ENCODE measurements at places on chromosomes 7 and 10.

DNA sequence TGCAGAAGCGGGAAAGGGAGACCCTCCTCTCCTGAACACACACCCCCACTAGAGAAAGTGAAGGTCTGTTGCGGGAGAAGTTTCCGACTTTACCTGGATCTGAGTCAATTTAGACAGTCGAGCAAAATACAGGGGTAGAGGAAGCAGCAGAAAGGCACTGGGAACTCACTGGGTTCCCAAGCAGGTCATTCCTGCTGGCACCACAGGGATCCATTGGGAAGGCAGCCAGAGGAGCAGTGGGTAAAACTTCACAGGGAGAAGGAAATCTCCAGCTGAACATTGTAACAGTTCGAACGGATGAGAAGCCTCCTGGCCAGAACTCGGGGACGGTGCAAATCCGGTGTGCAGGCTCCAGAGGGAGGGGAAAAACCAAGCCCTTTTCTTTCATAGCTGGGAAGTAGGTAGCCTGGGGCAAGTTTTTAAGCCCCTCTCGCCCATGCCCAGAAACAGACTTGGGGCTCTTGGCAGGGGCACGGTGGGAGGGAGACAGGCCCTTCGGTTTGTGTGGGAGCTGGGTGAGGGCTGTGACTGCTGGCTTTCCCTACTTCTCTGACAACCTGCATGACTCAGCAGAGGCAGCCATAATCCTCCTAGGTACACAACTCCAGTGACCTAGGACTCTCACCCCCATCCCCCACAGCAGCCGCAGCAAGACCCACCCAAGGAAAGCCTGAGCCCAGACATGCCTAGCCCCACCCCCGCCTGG lies 51.9 kb downstream of the DDC start:
- no peak for DNase-seq

DNA sequence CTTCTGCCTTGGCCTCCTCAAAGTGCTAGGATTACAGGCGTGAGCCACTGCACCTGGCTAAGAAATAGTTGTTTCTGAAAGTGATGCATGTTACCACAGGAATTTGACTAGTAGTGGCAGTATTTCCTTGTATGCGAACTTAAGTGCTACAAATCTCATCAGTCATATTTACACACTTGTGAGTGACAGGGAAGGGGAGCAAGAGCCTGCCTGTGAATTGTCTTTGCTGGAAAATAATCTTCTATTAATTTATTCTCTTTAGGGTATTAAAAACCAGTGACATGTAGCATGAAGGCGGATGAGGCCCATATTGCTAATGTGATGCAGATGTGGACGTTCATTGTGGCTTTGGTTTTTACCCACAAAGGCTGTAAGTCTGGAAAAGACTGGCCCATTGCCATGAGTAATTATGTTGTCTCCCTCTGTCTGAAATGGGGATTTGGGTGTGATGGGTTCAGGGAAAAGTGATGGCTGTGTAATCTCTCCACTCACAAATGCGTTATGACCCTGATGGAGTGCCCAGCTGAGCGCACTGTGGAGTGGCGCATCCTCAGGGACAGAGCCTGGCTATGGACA lies 97.6 kb downstream of the CCNY start:
- no peak for DNase-seq

GRCh38 chr10:103231047-103231551 lies 14.6 kb upstream of the RPEL1 start:
- no peak for DNase-seq

GRCh38 chr10:35185260-35186034 lies 58.8 kb downstream of the CREM start:
- DNase-seq, result no peak

DNA sequence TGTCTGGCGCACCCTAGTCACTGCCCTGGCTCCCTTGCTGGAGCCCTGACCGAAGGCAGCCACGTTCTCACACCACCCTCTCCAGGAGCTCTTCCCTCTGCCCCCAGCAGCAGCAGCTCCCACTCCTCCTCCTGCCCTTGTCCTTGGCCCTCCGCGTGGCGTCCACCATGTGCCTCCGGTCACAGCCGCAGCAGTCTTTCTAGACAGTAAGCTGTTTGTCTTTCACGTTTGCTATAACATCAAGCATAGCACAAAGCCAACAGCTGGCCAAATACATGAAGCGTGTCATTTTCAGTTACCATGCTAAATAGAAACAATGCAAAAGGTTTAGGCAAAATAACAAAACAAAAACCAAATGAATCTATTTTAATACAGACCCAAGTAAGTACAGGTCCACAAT lies 3.3 kb downstream of the PITRM1 start:
- DNase-seq, result peak; percentile 22

- DNase-seq, result no peak
Observed at GRCh38 chr7:8284606-8285005, 22.6 kb upstream of the ICA1 start.

DNA sequence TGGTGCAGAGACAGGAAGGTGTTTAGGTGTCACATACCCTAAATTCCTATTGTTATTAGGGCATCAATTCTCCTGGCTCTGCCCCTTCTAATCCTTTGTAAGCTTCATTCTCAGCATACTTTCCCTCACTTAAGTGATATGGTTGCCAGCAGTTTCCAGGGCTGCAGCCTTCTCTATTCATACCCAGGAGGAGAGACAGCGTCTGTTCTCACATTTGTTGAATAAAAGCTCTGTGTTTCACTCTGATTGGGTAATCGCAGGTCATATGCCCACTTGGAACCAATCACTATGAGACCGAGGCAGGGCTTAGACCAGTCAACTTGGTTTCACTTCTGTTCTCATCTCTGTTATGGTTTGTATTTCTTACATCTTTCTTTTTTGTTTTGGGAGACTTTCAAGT lies 109.6 kb upstream of the MTPN start:
- peak; percentile 93 for DNase-seq

- DNase-seq, result peak; percentile 45
Observed at GRCh38 chr7:1537535-1538412, 7.3 kb downstream of the MAFK start.

DNA sequence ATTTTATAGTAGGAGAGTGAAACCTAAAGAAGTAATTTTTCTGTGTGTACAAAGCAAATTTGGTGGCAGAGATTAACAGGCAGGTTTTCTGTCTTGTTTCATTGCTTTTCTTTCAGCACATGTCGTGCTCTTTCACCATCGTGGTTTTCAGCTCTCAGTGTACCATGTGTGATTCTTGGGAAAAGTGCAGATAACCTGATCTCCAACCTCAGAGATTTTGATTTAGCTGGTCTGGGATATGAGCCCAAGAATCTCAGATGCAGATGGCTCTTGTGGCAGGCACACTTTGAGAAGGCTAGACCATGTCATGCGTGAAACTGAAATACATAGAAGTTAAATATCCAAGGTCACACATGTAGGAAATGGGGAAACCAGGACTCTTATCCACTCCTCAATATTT lies 317.4 kb downstream of the EXOC4 start:
- no peak for DNase-seq

- no peak for DNase-seq
Observed at GRCh38 chr7:36522453-36523007, 132.9 kb downstream of the ANLN start.

GRCh38 chr7:150734254-150734653 lies 3.0 kb upstream of the GIMAP5 start:
- no peak for DNase-seq

GRCh38 chr7:11237742-11238141 lies 264.1 kb downstream of the PHF14 start:
- DNase-seq, result no peak
